ENCODE measurements at places on chromosomes 6 and 20.

GRCh38 chr20:56810141-56810540 is 181.0 kb downstream of the TFAP2C start:
- DNase-seq: no peak

GRCh38 chr6:132198896-132199295 is 202.4 kb downstream of the MOXD1 start:
- no peak for DNase-seq

GRCh38 chr6:148780918-148781436 is 34.1 kb downstream of the UST start:
- no peak for DNase-seq

DNA sequence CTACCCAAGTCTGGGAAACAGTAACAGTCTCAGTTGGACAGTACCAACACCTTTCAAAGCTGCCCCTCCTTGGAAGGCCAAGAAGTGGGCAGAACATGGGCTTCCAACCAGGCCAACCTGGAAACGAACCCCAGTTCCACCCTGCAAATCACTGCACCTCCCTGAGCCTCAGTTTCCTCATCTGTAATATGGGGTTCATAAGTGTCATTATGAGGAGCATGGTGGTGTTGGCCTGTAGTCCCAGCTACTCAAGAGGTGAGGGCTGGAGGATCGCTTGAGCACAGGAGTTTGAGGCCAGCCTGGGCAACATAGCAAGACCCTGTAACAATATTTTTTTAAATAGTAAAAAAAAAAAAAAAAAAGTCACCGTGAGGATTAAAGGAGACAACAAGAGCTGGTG is 34.5 kb downstream of the C20orf203 start:
- DNase-seq: no peak

GRCh38 chr6:170529839-170530469 is 23.2 kb downstream of the PSMB1 start:
- DNase-seq: peak; percentile 80

DNA sequence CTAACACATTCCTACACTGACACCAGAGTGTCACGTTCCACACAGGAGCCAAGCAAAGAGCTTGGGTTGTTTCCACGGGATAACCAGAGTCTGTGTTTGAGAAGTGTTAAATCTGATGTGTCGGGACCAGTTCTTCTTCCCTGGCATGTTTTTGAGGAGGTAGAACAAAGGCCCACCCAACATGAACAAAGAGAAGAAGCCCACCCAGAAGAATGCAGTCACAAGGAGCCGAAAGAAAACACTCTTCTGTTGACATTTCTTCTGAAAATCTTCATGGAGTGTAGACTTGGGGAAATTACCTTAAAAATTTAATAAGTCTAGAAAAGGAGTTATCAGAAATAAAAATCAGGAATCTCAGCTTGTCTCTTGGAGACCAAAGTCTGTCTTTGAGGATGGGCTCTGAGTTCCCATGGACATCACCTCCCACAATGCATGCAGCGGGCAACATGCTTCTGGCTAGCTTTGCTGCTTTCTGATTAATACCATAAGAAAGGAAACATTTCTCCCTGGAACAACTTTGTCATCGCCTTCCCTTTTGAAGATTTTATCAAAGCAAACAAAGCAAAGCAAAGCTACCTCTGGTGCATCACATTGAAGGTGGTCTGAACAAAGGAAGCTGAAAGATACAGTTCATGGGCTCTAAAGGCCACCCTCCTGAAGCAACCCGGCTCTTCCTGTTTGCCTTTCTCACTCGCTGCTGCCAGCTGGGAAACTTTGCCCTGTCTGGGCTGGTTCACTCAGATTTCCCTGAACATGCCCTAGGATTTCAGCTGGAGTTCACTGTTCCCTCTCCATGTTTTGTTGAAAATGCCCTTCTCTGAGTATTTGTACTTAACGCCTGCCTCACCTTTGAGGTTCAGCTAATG is 448.1 kb downstream of the KIF16B start:
- no peak for DNase-seq

DNA sequence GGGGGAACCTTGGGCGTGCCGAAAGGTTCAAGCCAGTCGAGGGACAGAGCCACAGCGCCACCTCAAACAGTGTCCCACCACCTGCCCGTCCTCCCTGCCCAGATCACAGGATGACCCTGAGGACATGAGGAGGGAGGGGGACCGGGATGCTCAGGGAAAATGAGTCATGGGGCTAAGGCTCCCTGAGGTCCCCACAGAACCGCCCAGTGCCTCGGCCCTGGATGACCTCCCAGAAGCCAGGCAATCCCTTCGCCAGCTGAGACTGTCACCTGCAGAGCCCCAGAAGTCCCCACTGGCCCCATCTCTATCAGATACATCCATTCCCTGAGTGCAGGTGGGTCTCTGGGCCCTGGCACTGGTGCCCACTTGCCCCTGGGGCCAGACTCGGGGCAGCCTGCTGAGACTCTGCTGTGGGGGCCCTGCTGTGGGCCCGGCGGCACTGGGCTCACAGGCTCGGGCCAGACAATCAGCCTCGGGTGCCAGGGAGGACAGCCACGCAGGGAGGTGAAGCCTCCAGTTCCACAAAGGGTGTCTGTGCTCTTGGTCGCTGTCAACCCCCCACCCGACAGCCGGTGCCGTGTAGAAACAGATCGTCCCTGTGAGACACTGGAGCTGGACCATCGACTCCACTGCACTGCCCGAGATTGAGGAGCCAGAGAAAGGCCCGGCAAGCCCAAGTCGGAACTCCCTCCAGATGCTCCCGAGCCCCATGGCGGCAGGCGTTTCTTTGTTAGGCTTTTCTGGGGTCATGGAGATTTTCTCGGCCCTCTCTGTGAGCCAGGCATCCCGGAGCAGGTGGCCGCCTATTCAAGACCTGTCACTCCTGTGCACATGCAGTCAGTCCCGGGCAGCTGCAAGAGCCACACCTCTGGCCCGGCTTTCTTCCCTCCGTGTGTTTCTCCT is 26.1 kb downstream of the PXDC1 start:
- DNase-seq: peak; percentile 91

DNA sequence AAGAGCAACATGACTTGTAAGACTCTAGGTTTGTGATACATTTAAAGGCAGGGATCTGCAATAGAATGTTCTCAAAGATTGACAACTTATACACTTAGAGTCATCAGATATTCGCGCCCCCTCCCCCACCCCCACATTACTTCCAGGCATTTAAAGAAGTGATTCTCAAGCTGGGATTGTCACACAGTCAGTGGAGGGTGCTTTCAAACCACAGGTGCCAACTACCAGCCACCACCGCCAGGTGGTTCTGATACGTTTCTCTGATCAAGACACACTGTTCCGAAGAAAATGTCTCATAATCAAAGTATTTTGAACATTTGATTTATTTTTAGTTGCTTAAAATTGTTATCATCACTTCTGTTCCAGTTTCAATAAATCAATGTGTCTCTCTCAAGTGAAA is 357.5 kb downstream of the ESR1 start:
- no peak for DNase-seq

GRCh38 chr20:1651268-1652058 is 6.1 kb downstream of the SIRPG start:
- DNase-seq: no peak

DNA sequence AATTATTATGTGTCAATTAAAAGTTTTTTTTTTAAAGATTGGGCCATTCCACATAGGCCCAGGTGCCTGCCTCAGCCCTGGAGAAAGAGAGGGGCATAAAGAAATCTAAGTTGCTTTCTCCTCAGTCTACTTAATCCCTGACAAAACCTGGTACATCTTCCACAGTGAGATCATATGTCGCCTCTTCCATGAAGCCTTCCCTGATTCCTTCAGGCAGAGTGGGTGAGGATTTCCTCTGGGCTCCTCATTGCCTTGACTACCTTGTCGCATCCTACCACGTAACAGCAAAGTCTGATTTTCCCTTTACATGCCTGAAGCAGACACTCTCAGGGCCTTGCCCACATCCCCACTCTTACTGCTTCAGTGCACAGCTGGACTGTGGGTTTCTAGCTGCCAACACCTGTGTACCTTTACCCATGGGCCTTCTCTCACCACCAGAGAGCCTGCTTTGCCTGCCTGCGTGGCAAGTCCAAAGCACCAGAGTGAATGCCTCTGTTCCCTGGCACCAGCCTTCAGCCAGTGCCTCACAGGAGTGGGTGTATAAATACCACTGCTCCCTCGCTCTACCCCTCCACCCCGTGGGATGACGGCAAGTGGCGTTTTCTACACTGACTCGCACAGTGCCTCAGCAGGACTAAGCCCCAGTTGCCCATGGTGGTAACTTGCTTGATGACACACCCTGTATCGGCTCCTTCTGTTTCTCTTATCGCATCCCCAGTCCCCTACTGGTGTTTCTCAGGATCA is 68.0 kb downstream of the EYA2 start:
- no peak for DNase-seq
